ENCODE measurements at places on chromosomes 2 and 18.

DNA sequence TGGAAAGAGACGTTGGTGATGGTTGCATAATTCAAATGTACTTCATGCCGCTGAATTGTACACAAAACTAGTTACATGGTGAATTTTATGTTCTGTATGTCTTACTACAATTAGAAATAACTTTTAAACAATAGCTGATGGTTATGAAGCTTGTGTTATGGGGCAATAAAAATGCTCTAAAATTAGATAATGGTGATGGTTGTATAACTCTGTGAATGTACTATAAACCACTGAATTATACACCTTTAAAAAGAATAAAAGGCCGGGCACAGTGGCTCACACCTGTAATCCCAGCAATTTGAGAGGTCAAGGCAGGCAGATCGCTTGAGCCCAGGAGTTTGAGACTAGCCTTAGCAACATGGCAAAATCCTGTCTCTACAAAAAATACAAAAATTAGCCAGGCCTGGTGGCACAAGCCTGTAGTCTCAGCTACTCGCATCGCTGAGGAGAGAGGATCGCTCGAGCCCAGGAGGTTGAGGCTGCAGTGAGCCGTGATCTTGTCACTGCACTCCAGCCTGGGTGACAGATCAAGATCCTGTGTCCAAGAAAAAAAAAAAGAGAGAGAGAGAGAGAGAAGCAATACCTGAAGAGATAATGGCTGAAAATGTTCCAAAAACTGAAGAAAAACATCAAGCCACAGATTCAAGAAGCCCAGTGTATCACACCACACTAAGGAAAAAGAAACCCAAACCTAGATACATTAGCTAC, 6.3 kb downstream of the RNU4ATAC start:
- DNase-seq, result no peak

- peak; percentile 64 for DNase-seq
These were observed 109.9 kb upstream of the CAB39 start for GRCh38 chr2:230602562-230603230.

GRCh38 chr2:62641410-62641843, 64.1 kb upstream of the EHBP1 start:
- DNase-seq, result no peak

DNA sequence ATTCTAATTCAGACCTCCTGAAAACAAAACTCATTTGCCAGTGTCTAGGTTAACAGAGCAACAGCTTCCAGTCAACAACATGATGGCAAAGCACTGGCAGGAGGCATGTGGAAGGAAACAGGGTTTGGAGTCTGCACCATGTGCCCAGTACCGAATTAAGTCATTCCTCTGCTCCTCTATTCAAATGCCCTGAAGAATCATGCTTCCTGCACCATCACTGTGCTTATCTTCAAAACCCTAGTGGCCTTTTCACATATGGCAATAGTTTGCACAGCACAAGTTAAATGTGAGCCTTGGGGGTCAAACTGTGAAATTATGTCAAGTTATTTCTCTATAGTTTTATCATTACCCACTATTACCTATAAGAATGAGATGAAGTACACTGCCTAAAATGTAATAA, 75.4 kb upstream of the GRB14 start:
- no peak for DNase-seq

GRCh38 chr2:176819306-176819705, 393.3 kb upstream of the HNRNPA3 start:
- DNase-seq, result no peak

GRCh38 chr2:25430556-25430955, 88.8 kb upstream of the DNMT3A start:
- DNase-seq, result no peak

GRCh38 chr2:158458617-158458920, 1.8 kb downstream of the PKP4 start:
- no peak for DNase-seq

DNA sequence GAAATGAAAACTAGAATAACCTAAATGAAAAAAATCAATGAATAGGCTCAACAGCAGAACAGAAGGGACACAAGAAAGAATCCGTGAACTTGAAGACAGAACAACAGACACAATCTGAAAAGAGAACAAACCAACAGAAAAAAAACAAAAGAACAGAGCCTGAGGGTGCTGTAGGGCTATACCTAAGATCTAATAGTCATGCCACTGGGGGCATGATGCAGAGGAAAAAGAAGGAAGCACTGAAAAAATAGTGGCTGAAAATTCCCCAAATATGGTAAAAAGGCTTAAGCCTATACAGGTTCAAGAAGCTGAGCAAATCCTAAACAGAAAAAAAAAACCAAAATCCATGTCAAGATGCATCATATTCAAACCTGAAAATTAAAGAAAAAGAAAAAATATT, 50.3 kb downstream of the KANSL3 start:
- DNase-seq, result no peak

DNA sequence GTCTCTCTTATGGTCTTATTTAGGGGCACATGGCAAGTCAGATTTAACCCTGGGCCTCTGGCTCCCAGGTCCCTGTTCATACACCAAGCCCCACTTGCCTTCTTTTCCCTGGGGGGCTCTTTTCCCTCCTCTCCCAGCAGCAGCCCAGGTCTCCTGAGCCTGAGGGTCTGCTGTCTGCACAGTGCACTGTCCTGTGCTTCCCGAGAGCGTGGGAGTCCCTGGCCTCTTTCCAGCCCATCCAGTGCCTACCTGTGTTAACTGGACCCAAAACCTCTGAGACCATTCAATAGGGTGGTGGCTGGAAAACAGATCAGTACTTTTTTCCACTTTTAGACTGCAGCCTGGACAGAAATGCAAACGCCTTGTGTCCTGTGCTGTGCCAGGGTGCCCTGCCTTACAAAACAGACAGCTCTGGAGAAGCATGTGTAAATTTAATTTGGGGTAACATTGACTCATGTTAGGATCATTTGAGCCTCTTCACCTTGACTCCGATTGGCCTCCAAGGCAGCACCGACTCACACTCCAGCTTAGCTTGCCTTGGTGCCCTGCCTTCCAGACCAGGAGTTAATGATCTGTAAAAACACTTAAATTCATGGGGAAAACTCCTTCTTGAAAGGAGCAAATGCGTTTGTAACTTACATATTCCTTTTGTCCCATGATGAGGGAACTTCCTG, 34.3 kb downstream of the TWIST2 start:
- DNase-seq, result no peak

DNA sequence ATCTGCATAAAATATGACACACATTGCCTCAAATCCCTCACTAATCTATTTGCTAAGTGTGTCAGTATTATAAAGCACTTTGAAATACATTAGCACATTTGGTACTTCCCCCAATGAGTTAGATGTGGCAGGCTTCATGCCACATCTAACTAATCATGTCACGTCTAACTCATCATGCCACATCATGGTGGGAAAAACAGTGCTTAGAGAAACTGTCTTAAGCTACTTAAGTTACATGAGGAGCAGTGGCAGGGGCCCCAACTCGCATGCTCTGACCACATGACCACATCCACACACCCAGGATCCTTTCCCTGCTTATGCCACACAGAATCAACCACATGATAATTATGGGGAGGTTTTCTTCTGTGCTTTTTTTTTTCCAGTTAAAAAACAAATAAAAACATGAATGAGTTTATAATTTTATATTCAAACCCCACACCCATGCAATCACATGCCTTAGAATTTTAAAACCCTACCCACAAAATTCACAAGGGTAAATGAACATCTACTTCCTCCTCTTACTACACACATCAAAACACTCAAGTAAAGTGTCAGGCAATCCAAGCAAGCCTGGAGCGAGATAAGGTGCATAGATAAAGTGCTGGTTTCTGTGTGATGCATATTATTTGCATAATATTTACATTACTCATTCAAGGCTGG, 1.6 kb downstream of the ABCA12 start:
- DNase-seq, result no peak

DNA sequence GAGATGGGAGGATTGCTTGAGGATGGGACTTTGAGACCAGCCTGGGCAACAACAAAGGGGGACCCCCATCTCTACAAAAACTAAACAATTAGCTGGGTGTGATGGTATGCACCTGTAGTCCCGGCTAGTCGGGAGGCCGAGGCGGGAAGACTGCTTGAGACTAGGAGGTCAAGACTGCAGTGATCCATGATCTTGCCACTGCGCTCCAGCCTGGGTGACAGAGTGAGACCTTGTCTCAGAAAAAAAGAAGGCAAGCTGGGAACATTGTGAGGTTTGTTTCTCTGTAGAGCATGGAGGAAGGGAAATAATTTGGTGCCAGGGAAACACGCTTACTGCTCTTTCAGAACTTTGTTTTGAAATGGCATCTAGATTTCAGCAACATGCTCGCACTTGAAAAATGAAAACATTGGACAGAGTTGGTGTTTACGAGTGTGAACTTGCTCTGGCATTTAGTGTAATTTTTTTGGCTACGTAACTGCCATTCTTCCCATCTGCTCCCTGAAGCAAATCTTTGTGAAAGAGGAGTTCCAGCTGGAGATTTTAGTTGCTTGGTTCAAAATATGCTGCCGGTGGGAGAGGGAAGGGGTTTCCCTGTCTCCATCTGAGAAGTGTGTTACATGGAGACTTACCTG, 125.6 kb upstream of the DLX2 start:
- DNase-seq, result no peak

DNA sequence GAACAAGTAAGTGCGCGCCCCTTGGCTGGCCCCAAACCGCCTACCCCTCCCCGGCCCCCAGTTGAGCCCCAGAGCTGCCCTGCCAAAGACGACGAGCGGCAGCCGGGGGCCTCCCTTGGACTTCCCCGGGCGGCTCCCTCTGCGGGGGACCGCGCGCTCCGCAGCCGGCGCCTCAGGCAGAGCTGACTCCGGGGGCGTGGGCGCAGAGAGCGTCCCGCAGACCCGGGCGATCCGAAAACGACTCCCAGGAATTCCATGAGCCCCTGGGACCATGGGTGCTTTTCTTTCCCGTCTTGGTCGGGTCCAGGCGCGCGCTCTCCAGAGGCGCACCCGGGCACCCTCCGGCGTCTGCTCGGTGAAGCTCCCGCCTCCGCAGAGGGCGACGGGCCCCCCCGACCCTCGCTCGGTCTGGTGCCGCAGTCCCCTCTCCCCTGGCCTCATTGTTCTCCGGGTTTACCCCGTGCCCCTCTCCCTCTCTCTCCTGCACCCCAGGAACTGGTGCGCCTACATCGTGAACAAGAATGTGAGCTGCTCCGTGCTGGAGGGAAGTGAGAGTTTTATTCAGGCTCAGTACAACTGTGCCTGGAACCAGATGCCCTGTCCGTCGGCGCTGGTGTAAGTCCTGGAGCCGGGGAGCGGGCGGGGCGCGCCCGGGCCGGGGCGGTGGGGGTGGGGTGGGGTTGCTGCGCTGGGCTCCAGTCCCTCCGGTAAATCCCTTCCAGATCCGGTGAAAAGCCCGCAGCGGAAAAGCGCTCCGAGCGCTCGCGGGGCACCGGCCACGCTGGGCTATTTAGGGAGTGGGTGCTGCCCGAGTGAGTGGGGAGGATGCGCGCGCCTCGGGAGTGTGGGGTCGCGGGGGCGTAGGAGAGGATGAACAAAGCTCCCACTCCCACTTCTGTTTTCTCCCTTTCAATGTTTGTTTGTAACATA, 776 bp downstream of the EMILIN2 start:
- DNase-seq, result no peak

DNA sequence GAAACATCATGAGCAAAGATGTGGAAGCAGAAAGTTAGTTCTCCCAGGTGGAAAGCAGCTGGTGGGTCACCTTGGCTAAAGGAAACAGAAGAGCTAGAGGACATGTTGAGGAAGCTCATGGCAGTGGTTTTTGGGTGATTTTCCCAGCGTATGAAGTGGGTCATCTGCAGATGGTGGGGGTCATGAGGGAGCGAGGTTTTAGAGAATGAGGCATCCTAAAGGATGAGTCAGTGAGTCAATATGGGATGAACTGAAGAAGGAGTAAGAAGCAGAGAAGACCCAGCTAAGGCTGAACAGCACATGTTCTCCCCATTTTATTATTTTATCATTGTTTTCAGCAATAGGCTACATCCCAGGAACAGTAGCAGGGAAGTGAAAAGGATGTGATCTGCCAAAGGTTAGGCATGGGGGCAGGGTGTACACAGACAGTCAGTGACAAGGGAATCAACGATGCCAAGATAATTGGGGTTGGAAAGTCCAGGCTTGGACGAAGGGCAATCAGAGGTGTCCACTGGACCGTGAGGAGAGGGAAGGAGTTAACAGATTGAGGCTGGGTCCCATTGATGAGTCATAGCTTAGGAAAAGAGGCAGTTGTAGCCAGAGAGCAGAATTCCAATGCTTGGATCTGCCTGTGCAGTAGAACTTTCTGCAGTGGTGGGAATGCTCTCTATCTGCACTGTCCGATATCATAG, 289.3 kb upstream of the RAB12 start:
- DNase-seq, result no peak

DNA sequence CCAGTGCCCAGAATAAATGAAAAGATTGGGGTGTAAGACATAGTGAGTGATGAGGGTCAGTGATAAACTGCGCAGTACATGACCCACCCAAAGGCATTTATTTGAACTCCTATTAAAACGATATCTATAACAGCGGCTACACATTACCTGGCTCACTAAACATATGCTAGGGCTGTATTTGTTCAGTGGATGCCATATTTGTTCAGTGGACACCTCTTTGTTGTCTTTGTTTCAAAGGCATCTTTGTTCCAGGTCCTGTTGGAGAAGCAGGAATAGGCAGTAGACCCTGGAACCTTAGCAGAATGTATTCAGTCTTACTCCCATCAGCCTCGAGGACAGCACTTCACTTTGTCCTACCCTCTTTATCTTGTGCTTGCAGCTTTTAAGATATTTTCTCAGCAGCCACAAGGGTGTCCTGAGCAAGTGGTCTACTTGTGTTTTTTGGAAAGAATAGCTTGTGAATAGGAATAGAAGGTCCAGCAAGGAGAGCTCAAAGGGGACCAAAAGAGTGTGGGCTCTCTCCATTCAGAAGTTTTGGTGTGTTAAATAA, 650.8 kb upstream of the FANCL start:
- DNase-seq, result no peak

- DNase-seq, result no peak
These were observed 10.4 kb upstream of the NPAS2 start for GRCh38 chr2:100809506-100809905.

DNA sequence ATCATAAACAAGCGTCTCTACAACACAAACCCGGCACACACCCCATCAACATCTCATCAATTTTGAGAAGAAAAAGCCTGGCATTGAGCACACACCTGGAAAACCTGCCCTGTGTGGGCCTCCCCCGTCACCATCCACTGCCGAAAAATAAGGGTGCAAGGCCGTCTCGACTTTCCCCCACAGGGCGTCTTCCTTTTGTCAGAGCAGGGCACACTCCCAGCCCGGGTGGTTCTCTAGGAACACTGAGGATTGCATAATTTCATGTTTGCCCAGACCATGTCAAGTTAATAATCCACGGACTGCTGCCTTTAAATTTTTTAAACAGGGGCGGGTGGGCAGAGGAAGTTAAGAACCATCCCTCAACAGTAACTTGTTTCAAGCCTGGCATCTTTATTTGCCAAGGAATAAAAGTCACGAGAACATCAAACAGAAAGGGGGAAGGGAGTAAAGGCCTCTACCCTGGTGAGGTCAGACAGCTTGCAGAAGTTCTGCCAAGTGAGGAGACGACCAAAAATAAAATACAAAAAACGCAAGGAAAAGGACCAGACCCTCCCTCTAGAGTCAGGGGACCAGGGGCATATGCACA, 2.1 kb downstream of the TFCP2L1 start:
- DNase-seq, result no peak

DNA sequence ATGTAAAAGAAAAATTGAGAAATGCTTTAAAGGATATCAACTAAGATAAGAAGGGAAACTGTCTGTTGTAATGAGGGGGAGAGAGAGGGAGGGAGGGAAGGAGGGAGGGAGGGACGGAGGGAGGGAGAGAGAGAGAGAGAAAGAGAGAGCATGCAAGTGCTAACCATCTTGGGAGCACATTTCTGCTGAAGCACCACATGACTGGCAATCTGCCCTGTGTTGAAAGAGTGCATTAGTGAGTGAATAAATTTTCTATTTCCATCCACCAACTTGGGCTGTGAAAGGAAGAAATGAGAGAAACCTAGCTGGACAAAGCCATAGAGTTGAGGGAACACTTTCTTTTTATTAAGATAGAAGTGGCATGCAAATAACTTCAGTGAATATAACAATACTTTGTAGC, 110.7 kb downstream of the TMX3 start:
- no peak for DNase-seq

Data from stimulated activated naive CD4-positive, alpha-beta T cell treated with Interleukin-2 at 50 U/mL for 16 hours (primary cell).